ENCODE measurements at places on chromosomes 7 and 10.
A peak's percentile ranks its signal among the peaks of the same experiment; 100 is the strongest.

- DNase-seq: no peak
These were observed 49.1 kb upstream of the MXI1 start for GRCh38 chr10:110158051-110159005.

GRCh38 chr10:70145166-70145665, 1.3 kb downstream of the TYSND1 start:
- no peak for DNase-seq

GRCh38 chr10:36808625-36809362, 316.6 kb upstream of the ANKRD30A start:
- no peak for DNase-seq

DNA sequence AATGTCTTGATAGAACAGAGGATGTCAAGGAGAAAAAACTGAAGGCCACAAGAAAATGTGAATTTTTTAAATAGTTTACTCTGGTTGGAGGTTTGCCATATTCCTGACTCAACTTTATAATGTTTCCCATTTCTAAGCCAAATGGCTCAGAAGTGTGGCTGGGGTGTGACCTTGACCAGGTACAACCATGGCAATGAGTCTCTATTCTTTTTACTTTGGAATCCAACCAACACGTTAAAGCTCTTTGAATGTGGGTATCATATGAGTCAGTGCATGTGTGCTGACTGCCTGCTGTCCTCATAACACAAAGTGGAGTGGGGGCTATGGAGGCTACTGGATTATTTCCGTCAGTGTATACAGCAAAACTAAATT, 33.5 kb upstream of the DLD start:
- no peak for DNase-seq

DNA sequence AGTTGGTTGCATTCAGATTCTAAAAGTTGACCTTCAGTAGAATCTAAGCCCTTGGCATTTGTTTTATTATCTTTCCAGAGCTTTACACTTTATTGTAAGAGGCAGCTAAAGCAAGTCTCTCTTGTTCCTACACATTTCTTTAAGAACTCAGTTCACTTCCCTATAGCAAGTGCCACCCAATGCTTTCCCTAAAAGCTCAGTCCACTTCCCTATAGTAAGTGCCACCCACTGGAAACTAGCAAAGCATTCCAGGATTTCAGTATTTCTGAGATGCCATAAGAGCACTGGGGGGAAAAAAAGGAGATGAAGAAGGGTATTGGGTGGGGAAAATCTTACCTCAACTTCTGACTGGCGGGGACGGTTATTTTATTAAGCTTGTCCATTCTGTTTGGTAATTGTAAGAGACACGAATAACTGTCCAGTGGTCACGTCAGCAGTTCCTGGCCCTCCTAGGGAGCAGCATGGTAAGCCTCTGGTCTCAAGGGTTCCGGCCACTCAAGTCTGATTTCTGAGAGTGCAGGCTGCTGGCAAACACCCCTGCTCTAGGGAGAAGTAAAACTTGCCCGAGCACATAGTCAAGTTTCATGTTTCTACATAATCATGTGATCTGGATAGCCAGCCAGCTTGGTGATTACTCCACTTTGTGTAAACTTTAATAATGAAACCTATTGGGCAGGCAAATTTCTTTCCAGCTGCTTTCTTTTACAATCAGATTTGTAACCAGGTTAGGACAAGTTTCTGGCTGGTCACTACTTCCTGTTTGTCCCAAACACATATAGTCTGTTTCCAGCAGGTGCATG, at the start of gene BLNK:
Gene BLNK, minus strand, starts transcription at position 554 of the 800 bp plus-strand sequence. Its CDS starts 171 bp downstream, at position 383.
- DNase-seq: no peak

GRCh38 chr10:4189281-4189680, 404.3 kb upstream of the KLF6 start:
- DNase-seq: no peak

- no peak for DNase-seq
These were observed 91.0 kb downstream of the ADCY1 start for GRCh38 chr7:45665172-45665571.

DNA sequence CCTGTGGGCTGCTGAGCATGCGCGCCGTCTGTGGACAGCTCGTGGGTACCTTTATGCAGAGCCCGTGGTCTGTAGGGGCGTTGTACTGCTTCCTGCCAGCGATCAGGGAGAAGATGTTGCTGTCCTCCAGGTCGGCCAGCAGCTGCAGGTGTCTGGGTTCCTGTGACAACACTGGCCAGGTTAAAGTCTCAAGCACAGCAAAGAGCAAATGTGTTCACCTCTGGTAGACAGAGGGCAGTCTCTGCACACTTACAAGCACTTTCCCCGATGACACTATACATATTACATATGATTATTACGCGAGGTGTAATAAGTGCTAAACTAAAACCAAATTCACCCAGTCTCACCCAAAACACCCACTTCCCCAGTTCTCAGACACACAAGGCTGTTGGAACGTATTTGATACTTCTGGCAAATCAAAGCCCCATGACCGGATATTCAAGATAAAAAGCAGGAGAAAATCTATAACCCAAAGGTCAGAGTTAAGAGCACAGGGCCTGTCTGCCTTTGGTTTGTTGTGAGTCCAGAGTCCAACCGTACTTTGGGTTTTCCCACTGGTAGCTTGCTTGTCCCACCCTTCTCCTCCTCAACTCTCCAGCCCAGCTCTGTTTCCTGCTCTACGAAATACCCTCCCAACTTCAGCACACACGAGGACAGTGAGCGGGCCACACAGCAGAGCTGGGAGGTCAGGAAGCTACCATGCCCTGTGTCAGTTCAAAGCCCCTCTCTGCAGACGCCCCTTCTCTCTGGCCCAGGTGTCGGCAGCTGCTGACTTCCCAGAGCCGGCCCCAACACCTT, 49.7 kb upstream of the DDC start:
- DNase-seq: no peak

GRCh38 chr10:31383810-31384588, 65.0 kb downstream of the ZEB1 start:
- DNase-seq: no peak

DNA sequence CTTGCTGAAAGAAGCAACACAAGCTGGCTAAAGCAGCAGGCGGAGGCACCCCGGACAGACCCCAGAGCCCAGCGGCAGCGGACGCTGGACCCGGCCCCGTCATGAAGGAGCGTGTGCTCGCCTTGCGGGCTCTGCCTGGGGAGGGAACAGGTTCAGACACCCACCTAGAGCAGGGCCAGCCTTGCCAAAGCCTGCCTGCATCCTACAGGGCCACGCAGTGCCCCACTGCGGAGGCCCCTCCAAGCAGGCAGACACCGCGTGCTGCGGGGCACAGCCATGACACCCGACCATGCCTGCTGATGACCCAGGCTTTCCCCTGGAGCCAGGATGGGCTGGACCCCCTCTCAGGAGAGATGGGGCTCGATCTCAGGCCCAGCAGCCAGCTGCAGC, 91.7 kb downstream of the MAD1L1 start:
- no peak for DNase-seq

- DNase-seq: no peak
These were observed 34.8 kb downstream of the CFAP43 start for GRCh38 chr10:104197364-104197763.

GRCh38 chr7:98034081-98035035, 44.4 kb upstream of the OCM2 start:
- DNase-seq: no peak

DNA sequence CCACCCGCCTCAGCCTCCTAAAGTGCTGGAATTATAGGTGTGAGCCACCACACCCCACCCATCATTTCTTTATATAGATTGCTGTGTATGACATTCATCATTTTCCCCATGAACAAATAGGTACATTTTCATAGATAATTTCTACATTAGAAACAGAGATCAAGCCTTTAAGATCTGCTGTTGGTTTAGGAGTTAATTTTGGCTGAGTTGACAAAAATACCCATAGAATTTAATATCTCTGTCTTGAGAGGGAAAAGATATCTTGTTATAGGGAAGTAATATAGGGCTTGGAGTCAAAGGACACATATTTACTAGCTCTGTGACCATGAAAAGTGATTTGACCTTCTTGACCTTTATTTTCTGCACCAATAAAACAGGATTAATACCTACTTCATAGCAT, 51.8 kb downstream of the LRMDA start:
- DNase-seq: no peak

DNA sequence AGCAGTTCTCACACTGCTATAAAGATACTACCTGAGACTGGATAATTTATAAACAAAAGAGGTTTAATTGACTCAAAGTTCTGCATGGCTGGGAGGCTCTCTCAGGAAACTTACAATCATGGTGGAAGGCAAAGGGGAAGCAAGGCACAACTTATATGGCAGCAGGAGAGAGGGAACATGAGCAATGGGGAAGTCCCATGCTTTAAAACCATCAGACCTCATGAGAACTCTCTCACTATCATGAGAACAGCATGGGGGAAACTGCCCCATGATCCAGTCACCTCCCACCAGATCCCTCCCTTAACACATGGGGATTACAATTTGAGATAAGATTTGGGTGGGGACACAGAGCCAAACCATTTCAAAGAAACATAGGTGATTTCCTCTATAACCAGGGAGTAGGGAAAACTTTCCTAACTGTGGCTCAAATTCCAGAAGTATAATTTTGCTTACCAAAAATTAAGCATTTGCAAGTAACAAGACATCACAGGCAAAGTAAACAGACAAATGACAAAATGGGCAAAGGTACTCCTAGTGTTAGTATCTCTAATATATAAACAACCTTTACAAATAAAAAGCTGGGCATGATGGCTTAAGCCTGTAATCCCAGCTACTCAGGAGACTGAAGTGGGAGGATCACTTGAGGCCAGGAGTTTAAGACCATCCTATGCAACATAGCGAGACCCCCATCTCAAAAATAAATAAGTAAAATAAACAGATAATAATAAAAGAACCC, 88.0 kb downstream of the KBTBD2 start:
- no peak for DNase-seq

DNA sequence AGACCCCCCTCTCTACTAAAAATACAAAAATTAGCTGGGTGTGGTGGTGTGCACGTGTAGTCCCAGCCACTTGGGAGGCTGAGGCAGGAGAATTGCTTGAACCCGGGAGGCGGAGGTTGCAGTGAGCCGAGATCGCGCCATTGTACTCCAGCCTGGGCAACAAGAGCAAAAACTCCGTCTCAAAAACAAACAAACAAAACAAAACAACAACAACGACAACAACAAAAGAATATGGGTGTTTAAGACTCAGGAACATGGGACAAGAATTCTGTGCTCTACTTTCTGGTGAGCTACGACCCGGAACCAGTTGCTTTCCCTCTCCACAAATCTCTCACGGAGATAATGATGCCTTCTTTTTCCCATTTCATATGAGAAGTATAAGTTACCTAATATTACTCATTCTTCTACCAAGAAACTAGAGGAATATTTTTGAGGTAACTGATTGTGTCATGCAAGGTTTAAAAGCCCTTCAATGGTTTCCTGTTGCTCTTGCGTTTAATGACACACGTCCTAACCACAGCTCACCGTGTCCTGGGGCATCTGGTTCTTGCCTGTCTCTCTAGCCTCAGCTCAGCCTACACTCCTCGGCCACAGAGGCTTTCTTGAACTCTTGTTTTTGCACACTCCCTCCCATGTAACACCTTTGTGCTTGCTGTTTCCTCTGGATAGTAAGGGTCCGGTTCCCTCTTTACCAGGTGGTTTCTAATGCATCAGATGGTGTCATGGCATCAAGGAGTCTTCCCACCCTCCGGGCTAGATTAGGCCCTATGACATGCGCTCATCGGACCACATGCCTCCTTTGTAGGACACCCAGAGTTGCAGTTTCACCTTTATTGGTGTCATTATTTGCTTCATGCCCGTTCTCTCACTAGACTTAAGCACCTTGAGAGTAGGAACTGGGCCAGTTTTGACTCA, 67.5 kb downstream of the PFKFB3 start:
- DNase-seq: peak; percentile 78

GRCh38 chr7:77327067-77327931, 88.8 kb downstream of the GSAP start:
- DNase-seq: no peak

GRCh38 chr7:116213361-116214130, 3.2 kb downstream of the TES start:
- DNase-seq: no peak

DNA sequence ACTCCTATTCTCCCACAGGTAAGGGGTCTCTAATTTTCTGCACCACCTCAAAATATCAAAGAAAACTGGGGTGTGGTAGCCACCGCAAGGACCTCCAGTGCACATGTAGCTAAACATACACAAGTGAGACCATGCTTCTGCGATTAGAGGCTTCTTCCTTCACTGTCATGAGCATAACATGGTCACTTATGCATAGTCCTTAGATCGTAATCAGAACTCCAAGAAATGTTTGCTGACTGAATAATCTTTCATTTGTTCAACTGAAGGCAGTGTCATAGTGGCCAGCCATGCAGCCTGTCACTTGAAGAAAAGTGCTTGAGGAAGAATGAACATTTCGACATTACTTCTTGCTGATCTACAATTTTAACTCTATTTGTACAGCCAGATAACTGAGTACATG, 14.6 kb downstream of the TWIST1 start:
- DNase-seq: no peak

DNA sequence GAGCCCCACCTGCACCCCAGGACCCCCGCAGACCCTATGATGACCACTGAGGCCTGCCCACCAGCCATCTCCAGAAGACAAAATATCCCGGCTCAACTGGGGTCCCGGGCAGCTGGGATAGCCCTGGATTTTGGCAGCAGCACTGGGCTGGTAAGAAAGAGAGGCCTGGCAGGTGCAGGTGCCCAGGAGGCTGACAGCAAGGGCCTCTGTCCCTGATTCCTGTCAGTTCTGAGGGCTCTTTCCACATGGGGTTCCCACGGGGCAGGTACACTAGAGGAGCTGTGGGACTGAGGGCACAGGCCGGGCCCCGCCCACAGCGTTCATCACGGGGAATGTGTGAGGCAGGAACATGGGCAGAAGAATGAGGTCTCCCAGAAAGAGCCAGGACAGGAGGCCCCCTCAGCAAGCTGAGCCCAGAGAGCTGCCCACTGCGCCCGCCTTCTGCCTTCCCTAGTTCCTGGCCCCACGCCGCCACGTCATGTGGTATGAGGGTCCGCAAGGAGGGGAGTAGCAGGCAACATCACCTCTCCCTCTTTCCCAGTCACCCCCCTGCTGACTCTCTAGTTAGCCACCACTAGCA, 12.8 kb upstream of the NDST2 start:
- no peak for DNase-seq
